ENCODE measurements at places on chromosomes 11 and 22. TPM values are rescaled to one million over a fixed set of nuclear protein-coding genes. Genes with fewer than 3 reads are reported as not detected.

Gene SLC25A18
- 0.53 TPM for total RNA-seq

- H3K4me3 ChIP-seq, result no peak overlapping the region
- no peaks in the 10 kb centered on the region for H3K4me1 ChIP-seq
- no peaks in the 10 kb centered on the region for H3K27me3 ChIP-seq
- no peaks in the 10 kb centered on the region for H3K36me3 ChIP-seq
Measured at GRCh38 chr11:23212807-23213206, 352.5 kb upstream of the CCDC179 start.

DNA sequence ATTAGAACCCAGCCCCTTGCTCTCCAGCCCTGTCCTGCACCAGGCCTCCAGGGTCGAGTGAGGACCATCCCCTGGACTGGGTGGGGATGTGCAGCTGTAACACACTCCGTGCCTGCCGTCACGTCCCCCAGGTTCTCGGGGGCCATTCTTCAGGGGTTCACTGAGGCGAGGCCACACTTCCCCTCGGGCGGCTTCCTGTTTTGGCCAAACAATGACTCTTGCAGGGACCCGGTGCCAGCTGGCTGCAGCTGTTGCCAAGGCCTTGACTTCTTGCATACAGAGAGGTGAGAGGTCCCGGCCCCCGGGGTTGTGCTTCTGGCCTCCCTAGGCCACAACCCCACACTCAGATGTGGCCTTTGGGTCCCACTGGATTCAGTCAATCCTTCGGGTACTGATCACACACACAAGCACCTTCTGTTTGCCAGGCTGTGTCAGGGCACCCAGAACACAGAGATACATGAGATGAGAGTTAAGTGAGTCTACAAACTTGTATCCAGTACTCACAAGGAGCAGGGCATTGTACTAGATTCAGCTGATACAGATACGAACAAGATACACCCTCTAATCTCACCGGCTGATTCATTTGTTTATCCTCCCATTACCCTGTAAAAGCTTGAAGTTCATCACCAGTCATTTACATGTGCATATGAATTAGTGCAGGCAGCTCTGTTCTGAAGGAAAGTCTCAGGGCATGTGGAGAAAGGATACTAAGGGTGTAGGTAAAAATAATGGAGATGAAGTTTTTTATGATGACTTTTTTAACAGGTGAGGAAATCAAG is 32.9 kb downstream of the LRRC32 start:
- H3K27ac ChIP-seq, result no peak overlapping the region
- DNase-seq, result peak; percentile 56
- no peaks in the 10 kb centered on the region for H3K36me3 ChIP-seq
- no peaks in the 10 kb centered on the region for H3K27me3 ChIP-seq
- no peak overlapping the region for H3K4me3 ChIP-seq

DNA sequence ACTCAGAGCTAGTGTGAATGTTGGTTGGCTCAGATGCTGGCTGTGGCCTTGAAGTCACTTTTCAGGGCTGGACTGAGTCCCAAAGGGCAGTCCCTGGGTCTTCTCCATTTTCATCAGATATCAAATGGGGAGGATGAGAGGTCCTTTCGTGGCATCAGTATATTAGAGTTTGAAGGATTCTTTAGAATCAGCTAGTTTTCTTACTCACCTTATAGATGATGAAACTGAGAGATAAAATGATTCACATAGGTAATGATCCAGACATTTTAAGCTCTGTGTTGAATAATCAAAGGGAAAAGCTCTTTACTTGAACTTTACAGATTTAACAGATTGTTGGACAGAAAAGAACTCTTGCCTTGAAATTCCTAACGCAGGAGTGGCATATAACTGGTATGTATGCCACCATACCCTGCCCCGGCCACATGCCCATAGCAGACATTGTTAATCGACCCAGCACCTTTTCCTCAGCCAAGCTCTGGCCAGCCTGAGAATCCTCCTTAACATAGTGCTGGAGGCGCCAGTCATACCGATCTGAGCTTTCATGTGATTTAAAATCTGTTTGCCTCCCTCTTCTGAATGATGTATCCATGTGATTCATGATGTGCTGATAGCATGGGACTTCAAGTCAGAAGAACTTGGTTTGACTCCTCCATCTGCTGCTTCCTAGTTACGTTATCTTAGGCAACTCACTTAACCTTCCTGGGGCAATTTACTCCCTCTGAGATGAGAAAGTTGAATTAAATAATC is 60.0 kb downstream of the BARX2 start:
- H3K27ac ChIP-seq, result no peak overlapping the region
- H3K4me1 ChIP-seq, result no peaks in the 10 kb centered on the region
- H3K4me3 ChIP-seq, result no peak overlapping the region

GRCh38 chr11:2215561-2216399 is 44.2 kb upstream of the TH start:
- H3K4me1 ChIP-seq, result peaks cover 31% of the 10 kb centered on the region
- no peak overlapping the region for H3K27ac ChIP-seq
- no peaks in the 10 kb centered on the region for H3K36me3 ChIP-seq
- peaks cover 15% of the 10 kb centered on the region for H3K27me3 ChIP-seq
- DNase-seq, result no peak

Gene CNIH2
- total RNA-seq, result 1.0 TPM

Gene C11orf52
- total RNA-seq, result 0.93 TPM

Gene TOMT
- total RNA-seq, result not detected

Gene HEPHL1
- total RNA-seq, result not detected

Gene ETS1
- total RNA-seq, result 35.3 TPM

Gene MS4A7
- total RNA-seq, result 7.4 TPM

DNA sequence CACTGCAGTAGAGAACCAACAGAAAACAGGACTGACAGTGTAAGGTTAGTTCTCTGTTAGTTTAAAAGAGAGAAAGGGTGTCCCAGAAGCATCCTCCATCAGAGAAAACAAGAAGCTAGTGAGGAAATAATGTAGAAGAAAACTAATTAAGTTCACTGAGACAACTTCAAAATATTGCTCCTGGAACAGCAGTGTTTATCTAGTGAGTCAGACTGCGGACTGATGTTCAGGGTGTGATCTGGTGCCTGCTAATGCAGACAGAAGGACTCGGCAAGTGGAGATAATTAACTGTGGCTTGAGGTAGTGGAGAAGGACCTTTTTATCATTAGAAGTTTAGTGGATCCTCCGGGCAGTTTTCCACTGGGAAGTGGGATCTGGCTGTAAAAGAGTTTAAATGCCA is 55.4 kb downstream of the CDON start:
- H3K4me3 ChIP-seq, result no peak overlapping the region
- no peaks in the 10 kb centered on the region for H3K4me1 ChIP-seq
- H3K27ac ChIP-seq, result no peak overlapping the region
- DNase-seq, result peak; percentile 25

DNA sequence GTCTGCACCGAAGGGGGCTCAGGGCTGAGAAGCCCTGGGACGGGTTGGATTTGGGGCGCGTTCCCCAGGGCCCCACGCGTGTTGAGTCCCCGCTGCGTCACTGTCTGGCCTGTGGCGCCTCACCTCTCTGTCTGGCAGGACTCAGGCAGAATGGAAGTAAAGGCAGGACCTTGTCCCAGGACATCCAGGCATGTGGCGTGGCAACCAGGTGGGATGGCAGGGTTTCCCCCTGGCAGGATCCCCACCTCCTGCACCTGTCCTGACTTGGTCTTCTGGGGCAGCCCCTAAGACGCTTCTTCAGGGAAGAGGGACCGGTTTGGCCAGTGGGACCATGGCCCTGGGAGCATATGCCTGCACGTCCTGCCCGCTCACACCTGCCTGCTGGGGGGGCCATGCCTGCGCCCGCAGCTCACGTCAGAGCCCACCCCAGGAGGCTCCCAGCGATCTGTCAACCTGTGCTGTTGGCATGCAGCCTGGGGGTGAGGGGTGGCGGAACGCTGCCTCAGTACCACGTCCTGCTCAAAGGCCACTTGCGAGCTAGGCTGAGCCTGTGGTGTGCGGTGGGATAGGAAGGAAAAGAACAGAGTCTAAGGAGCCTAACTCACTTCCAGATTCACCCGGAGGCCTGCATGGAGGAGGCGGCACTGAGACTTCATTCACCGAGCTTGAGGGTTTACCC is 72.7 kb downstream of the KCNQ1 start:
- no peaks in the 10 kb centered on the region for H3K27me3 ChIP-seq
- no peaks in the 10 kb centered on the region for H3K4me1 ChIP-seq
- no peak overlapping the region for H3K27ac ChIP-seq
- H3K36me3 ChIP-seq, result no peaks in the 10 kb centered on the region

DNA sequence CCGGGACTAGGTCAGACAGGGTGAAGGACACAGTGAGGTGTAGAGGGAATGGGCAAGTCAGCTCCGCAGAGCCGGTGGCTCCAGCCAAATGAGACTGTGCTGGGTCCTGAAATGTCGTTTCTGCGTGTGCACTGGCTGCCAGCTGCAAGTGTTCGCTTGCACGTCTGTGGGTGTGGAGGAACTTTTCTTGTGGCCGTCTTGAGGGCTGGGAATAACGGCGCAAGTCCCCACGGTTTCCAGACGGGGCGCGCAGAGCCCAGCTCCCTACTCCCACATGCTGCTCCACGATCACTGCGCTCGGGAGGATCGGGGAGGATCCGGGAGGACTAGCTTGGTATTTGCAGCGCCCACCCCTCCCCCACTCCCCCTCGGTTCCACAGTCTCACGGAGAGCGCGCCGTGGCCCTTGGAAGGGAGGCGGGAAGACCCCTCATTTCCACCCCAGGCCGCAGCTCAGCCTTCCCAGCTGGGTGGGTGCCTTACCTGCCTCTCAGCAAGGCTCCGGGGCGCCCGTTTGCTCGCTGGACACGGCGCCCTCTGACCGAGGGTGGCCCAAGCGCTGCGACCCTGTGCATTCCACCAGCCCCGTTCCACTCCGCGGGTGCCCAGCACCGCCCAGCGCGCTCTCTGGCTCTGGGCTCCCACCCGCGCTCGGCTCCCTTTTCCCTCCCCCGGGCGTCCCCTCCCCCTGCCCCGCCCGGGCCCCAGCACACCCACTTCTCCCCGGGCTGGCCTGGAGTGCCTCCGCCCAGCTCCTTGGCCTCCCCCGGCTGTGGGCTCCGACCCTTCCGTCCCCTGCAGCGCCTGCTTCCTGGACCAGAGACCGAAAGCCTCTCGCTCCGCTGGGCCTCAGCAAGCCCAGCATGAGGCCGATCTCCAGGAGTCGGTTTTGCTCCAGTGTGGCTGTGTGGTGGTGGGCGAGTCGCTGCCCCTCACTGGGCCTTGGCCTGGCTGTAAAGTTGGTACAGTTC is at the start of gene KCNE3:
TSS of gene KCNE3 (minus strand) at position 634 of the 970 bp plus-strand sequence. CDS start 9,986 bp downstream, outside the sequence.
- peak within 1 kb of the TSS; percentile 53 for H3K4me3 ChIP-seq
- H3K27me3 ChIP-seq, result peaks cover 6% of the 10 kb centered on the region
- peak; percentile 41 for DNase-seq
- H3K27ac ChIP-seq, result no peak within 1 kb of the TSS
- H3K36me3 ChIP-seq, result no peaks in the 10 kb centered on the region

DNA sequence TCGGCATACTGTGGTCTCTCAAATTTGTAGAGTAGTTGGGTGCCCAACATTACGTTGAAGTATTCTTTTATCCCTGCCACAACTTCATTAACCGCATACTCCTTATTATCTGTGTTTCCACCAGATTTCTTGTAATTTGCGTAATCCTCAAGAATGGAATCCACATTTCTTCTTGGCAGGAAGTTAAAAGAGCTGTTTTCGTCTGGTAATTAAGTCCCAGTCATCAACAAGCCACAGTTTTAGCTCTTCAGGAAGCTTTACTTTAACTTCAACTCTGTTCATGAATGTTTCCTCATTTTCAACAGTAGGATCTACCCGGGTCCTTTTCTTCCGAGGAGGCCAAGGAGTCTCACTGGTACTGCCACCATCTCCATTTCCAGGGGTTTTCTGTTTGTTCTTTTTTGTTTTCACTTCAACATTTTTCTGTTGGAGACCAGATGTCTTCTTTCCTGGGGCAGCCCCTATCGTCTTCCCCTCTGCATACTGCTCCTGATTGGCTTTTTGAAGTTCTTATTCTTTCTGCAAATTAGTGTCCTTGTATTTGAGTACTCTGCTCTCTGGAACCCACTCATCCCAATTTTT is 30.3 kb downstream of the PDE3B start:
- no peak for DNase-seq
- H3K4me3 ChIP-seq, result no peak overlapping the region
- H3K27me3 ChIP-seq, result no peaks in the 10 kb centered on the region
- H3K27ac ChIP-seq, result no peak overlapping the region

GRCh38 chr11:118168316-118168715 is 8.1 kb downstream of the SCN2B start:
- peaks cover 25% of the 10 kb centered on the region for H3K27me3 ChIP-seq
- peaks cover 25% of the 10 kb centered on the region for H3K4me1 ChIP-seq
- H3K4me3 ChIP-seq, result no peak overlapping the region
- H3K36me3 ChIP-seq, result no peaks in the 10 kb centered on the region
- DNase-seq, result no peak

GRCh38 chr22:35443338-35443737 is 43.4 kb downstream of the MCM5 start:
- H3K4me3 ChIP-seq, result no peak overlapping the region
- peaks cover 5% of the 10 kb centered on the region for H3K36me3 ChIP-seq
- H3K4me1 ChIP-seq, result peaks cover 7% of the 10 kb centered on the region
- H3K27ac ChIP-seq, result no peak overlapping the region
- DNase-seq, result no peak

Gene TRIM29
- total RNA-seq, result 0.40 TPM

GRCh38 chr11:46444305-46444704 is 52.7 kb upstream of the CHRM4 start:
- no peaks in the 10 kb centered on the region for H3K27me3 ChIP-seq
- no peak overlapping the region for H3K27ac ChIP-seq
- peaks cover 3% of the 10 kb centered on the region for H3K36me3 ChIP-seq
- no peak for DNase-seq

DNA sequence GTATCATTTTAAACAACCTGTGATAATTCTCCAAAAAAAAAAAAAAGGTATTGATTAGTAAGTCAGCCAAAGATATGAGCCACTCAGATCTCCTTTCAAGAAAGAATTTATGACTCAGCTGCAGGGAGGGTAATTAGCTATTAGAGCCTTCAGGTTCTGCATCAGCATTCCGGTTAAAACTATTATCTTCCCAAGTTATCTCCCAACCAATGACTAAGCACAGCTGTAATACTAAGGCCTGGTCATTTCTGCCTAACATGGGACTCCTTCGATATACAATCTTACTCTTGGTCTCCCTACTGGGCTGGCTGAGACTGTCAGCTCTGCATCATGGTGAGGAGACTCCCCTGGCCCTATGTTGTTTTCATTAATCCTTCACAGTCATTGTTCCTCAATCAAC is 60.4 kb downstream of the SBF2 start:
- no peak for DNase-seq
- no peaks in the 10 kb centered on the region for H3K27me3 ChIP-seq
- H3K36me3 ChIP-seq, result no peaks in the 10 kb centered on the region
- H3K4me1 ChIP-seq, result no peaks in the 10 kb centered on the region
- no peak overlapping the region for H3K27ac ChIP-seq
- H3K4me3 ChIP-seq, result no peak overlapping the region

DNA sequence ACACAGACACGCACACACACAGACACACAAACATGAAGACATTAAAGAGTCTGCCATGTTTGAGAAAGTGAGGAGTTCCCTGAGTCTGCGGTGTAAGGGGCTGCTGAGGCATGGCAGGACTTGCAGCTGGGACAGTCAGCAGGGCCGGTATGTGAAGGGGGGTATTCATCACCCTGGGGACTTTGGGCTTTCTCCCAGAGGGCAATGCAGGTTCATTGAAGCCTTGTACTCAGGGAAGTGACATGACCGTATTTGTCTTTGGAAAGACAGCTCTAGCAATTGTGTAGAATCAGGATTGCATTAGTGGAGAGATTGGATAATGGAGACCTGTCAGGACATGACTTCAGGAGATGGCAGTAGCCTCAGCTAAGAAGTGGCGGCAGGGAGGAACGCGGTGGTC is 9.4 kb upstream of the ADAMTS8 start:
- no peak overlapping the region for H3K4me3 ChIP-seq
- no peaks in the 10 kb centered on the region for H3K27me3 ChIP-seq
- H3K27ac ChIP-seq, result no peak overlapping the region
- H3K36me3 ChIP-seq, result no peaks in the 10 kb centered on the region
- DNase-seq, result no peak
- H3K4me1 ChIP-seq, result peaks cover 39% of the 10 kb centered on the region

GRCh38 chr11:64720640-64721358 is 2.2 kb downstream of the NRXN2 start:
- DNase-seq, result no peak
- H3K27me3 ChIP-seq, result peaks cover 65% of the 10 kb centered on the region
- no peak overlapping the region for H3K27ac ChIP-seq
- peaks cover 7% of the 10 kb centered on the region for H3K4me1 ChIP-seq
